ENCODE measurements at places on chromosomes 4 and X.

- DNase-seq: no peak
These were observed 98.4 kb downstream of the ZNF827 start for GRCh38 chr4:145840162-145840768.

- DNase-seq: no peak
These were observed 22.8 kb upstream of the MUC7 start for GRCh38 chr4:70449220-70449619.

DNA sequence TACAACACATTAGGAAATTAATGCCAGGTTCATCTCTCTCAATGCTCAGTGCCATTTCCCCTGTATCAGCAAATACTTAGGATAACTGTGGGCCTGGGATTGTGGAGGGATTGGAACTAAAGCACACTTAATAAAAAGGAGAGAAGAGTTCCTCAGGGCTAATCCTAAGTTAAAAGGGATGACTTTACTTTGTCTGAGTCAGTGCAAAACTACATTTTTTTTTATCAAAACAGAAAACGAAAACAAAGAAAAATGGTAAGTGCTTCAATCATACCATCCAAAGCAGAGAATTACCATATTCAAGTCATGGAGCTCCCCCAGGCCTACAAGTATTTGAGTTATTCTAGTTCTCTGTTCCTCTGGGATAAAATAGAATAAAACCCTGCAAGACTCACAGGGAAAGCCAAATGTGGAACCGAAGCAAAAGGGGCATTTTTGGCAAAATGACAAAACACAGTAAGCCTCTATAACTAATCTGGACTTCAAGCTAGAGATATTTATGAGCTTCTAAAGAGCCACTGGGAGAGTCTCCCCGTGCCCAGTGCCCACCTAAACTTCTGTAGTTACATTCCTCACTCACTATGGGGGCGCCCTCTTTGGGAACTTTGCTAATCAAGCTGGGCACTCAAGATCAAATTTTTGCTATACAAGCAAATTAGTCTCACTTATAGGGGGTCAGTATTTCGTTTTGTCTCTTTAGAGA is 53.4 kb downstream of the PALLD start:
- DNase-seq: no peak

GRCh38 chr4:143357161-143357845 is 20.6 kb downstream of the GAB1 start:
- DNase-seq: no peak

DNA sequence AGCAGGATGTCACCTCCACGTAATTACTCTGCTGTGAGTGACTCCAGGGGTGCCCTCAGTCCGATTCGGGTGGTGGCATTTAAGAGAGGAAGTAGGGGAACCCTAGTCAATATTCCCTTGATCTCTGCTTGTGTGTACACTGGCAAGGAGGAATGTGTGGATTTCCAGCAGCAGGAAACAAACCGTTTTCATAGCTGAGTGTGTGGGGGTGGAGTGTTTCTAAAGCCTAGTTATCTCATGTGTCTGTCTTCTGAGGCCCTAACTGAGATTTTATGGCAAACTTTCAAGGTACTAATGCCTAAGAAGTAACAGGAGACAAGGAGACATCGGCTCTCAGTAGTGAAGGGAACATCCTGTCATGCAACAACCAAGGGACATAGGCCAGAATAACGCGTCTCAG is 6.6 kb upstream of the CLDN24 start:
- DNase-seq: no peak

DNA sequence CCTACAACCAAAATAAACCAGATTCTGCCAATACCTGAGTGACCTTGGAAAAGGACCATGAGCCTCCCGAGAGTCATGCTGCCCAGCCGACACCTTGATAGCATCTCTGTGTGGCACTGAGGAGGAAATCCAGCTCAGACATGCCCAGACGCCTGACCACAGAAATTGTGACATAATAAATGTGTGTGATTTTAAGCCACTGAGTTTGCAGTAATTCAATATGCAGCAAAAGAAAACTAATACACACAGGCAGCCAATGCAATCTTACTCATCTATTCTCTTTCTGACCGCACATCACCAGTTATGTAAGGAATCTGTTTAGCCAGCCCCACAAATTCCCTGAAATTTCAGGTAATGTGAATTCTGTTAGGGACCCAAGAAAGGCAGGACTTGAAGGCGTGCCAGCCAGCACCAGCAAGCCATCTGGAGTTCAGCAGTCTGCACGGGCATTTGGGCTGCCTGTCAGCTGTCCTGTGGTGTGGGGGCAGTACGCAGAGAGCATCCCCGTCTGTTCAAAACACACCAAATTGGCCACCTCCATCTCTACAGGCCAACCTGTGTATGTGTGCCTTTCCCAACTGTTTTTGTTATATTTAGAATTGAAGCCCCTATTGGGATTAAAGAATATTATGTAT is 176.4 kb downstream of the NLGN4X start:
- DNase-seq: no peak

DNA sequence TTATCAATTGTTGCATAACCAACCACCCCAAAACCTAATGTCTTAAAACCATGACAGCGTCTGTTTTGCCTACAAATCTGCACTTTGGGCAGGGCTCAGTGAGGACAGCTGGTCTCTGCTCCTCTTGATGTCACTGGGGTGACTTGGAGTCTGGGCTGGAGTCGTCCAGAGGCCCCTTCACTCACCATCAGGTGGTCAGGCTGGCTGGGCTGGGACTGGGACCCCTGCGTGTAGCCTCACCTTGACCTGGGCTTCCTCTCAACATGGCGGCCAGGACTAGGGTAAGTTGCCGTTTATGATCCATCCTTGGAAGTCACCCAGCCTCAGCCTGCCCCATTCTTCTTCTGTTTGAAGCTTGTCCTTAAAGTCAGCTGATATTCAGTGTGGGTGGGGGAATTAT is 116.8 kb upstream of the NKX1-1 start:
- no peak for DNase-seq

GRCh38 chr4:77699731-77700210 is 94.2 kb downstream of the CXCL13 start:
- DNase-seq: no peak

GRCh38 chr4:148786699-148787098 is 344.5 kb upstream of the NR3C2 start:
- DNase-seq: no peak

DNA sequence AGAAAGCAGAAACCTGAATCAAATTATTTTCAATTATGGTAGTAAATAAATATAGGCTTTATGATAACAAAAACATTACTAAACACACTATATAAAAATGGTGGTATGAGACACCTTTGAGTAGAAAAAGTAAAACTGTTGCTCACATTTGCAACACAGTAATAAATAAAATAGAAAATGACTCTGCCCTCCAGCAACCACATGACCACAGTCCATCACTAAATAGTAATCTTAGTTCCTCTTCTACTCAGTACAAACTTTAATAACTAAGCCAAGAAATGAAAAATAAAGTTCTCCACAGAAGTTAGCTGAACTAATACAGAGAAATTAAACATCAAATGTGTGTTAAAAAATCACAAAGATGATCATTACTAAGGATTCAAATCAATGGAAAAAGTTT is 108.5 kb downstream of the ADGRA3 start:
- DNase-seq: no peak

- no peak for DNase-seq
These were observed 47.9 kb downstream of the DMP1 start for GRCh38 chr4:87697945-87698344.

GRCh38 chr4:57490520-57491255 is 380.5 kb upstream of the IGFBP7 start:
- no peak for DNase-seq

GRCh38 chrX:85993539-85994197 is 53.7 kb downstream of the CHM start:
- DNase-seq: no peak

Data from activated CD8-positive, alpha-beta memory T cell treated with anti-CD3 and anti-CD28 coated beads for 1 hour (primary cell).